Retinal pigment epithelial cell (primary cell): ENCODE measurements at places on chromosomes 3 and 15.

- no peak for DNase-seq
Measured at GRCh38 chr3:124816206-124816605, 71.0 kb downstream of the ITGB5 start.

DNA sequence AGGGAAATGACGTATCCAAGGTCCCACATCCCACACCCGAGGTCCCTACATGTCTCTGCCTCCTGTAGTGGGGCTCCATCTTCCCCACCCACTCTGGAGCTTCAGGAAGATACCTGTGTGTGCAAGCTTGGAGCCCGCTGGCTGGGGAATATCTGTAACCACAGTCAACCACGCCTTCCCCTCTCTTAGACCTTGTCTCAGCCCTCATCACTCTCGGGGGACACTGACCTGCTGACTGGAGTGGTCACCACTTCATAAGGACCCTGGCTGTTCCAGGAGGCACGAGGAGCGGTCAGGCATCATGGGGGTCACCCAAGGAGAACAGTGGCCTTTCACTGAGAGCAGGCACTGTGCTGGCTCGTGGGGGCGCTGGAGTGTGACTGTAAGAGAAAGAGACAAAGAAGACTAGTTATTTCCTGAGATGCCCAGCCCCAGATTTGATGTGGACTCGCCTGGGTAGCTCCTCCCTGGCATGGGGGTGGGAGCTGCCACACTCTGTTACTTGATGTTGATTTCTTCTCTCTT is 48.6 kb downstream of the CTXND1 start:
- DNase-seq: no peak

DNA sequence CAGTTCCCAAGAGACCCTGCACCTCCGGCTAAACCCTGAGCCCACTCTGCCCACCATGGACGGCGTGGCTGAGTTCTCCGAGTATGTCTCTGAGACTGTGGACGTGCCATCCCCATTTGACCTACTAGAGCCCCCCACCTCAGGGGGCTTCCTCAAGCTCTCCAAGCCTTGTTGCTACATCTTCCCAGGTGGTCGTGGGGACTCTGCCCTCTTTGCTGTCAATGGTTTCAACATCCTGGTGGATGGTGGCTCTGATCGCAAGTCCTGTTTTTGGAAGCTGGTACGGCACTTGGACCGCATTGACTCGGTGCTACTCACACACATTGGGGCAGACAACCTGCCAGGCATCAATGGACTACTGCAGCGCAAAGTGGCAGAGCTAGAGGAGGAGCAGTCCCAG is 4.0 kb downstream of the MAP1A start:
- no peak for DNase-seq

- DNase-seq: no peak
Measured at GRCh38 chr3:23114432-23114831, 88.7 kb upstream of the UBE2E2 start.

GRCh38 chr3:136994772-136995516 is 37.2 kb downstream of the IL20RB start:
- DNase-seq: peak; percentile 94

DNA sequence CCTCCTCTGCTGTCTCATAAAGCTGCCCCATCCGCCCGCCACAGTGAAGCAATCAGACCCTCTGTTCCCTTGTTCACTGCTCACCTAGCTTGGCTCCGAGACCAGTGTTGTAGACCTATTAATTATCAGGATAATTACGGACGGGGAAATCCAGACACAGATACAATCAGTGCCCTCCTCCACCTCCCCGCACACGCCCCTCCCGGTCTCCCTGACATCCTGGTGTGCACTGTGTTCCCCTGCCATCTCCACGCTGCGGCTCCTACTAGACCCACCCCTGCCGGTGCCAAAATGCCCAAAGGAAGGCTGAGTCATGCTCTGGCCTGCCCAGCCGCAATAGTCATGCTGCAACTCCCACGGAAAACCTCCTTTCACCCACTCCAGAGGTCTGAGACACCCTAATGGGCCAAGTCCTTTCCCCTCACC is 277.3 kb upstream of the TLE3 start:
- DNase-seq: no peak

DNA sequence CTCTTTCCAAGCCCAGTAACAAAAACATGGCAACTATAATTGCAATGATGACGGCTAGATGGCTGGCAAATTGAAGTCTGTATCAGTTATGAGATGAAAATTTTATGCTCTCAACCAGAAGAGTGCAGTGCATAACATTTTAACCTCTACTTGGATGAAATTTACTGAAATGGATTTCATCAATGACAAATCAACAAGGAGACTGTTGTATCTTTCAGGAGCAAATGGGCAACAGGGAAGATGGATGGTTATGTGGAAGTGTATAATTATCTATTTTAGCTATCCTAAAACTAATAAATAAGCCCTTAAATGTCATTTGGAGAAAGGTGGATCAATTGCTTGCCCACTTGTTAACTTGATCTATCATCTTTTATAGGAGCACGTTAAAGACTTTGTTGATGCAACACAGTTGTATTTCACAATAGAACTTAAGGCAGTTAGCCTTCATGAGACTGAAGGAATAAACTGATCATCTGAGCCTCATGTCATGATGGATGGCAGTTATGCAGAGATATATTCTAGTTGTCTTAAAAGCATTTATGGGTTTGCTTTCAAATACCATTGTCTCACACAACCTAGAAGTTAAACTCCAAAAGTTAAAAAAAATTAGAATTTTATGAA is 315.1 kb upstream of the TBC1D5 start:
- DNase-seq: no peak

GRCh38 chr3:102299125-102299877 is 135.5 kb upstream of the ZPLD1 start:
- no peak for DNase-seq

GRCh38 chr3:194800002-194800401 is 114.3 kb downstream of the FAM43A start:
- no peak for DNase-seq

- peak; percentile 68 for DNase-seq
Measured at GRCh38 chr15:57205996-57206395, 170.3 kb upstream of the CGNL1 start.

DNA sequence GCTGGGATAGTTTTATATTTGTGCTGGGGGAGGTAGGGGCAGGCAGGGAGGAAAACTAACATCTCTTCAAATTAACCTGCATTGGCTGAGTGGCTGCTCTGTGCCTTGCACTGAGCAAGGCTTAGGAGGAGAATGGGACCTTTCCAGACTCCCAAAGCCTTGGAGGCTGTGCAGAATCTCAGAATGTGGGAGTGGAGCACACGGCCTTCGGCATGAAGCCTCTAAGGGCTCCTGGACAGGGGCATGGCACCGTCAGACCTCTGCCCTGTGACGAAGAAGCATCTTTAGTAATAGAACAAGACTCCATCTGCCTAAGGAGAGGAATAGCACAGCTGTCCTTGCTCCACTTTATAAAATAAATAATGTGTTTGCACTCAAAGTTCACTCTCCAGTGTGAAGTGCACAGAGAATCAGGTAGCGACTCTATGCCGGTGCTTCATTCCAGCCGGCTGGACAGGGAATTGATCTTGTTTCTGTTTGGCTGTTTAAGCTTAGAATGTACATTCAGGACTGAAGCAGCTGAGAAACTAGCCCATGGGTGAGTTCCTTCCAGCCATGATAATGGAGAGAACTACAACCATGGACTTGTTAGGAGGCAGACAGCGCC is 228.5 kb upstream of the ADAMTS9 start:
- no peak for DNase-seq
